Caki2 (cell line): ENCODE measurements at places on chromosomes 4 and X.

GRCh38 chrX:152925835-152926234, 28.0 kb downstream of the ZNF185 start:
- DNase-seq, result no peak

DNA sequence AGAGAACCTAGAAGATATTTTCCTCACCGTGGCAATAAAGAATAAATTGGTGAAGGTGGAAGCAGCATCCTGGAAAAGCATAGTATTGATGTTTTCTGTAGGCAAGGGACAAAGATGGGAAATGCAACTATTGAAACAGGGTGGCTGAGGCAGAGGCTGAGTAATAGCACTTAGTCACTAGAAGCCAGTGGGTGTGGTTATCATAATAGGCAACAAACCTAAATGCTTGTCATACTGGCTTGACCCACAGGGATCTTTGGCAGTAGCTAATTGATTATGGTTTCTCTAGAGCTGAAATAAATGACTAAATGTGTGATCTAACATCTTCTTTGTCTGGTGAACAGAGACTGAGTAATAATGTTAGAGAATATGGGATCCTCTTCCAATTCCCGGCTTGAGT, 353.6 kb upstream of the RPS6KA3 start:
- DNase-seq, result peak; percentile 23

GRCh38 chr4:112288455-112288854, 2.8 kb upstream of the TIFA start:
- DNase-seq, result no peak

GRCh38 chr4:154591890-154592289, 1.3 kb upstream of the FGA start:
- no peak for DNase-seq

DNA sequence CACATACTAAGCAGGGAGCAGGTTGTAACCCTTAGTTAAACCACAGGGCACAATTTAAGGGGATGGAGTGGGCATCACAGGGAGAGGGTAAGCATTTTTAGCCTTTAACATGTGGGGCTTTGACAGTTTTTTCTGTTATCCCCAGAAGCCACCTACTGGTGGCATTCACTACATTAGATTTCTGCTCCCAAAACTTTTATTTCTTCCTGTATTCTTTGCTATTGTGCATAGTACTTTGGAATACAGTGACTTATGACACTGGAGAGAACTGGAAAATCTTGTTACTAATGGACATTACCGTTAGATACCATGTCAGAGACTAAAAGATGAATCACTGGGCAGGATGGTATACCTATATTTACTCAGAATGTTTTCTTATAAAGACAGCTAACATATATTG, 7.3 kb downstream of the TRIM75 start:
- no peak for DNase-seq

GRCh38 chrX:40380655-40381488, 199.9 kb upstream of the ATP6AP2 start:
- no peak for DNase-seq

DNA sequence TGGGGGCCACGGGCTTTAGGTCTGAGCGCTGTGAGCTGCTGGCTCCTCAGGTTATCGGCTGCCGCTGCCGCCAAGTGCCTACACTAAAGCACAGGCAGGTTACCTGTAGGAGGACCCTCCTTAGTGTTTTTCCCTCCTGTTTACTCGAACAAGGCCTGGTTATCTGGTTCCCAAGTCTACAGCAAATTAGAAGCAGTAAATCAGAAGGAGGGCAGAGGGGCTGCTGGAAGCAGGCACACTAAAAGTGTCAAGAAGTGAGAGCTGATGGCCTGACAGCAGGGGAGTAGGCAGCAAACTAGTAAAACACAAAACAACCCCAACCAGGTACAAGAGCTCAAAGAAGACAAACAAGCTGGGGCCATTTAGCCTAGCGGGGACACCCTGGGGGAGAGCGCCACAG, 125.0 kb upstream of the PJA1 start:
- DNase-seq, result no peak

DNA sequence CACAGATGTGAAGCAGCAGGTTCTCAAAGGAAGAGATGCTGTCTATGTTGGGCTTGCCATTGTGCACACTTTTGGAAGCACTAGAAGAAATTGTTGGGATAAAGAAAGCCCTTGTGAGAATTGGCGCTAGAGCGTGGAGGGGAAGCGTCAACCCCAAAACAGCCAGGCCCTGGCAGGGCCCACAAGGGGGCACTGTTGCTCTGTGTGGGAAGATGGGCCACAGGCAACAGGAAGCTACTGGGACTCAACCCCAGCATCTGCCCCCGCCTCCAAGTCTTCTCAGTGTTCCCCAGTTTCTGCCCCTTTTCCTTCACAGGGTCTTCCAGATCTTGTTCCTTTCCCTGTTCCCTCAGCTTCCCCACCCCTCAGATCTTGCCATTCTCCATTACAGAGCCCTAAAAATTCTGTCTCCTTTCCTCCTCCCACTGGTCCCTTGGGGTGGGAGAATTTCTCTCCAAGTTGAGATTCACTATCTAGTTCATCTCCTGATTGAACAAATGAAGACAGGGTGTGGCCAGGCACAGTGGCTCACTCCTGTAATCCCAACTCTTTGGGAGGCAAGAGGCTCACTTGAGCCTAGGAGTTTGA, 85.5 kb downstream of the STARD8 start:
- no peak for DNase-seq

GRCh38 chr4:152728343-152728742, 48.5 kb upstream of the TMEM154 start:
- no peak for DNase-seq

DNA sequence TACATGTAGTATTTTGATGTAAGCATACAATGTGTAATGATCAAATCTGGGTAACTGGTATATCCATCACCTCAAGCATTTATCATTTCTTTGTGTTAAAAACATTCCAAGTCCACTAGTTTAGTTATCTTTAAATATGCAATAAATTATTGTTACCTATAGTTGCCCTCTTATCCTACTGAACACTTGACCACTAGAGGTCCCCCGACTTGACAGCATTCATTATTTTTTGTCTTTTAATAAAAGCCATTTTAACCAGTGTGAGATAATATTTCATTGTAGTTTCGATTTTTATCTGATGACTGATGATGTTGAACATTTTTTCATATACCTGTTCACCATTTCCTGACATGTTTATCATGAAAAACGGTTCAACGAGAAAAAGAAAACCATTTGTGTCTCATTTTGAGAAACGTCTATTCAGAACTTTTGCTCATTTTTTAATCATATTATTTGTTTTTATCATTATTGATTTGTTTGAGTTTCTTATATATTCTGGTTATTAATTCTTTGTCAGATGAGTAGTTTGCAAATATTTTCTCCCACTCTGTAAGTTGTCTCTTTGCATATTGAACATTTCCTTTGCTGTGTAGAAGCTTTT, 199.0 kb upstream of the CXXC4 start:
- DNase-seq, result no peak

DNA sequence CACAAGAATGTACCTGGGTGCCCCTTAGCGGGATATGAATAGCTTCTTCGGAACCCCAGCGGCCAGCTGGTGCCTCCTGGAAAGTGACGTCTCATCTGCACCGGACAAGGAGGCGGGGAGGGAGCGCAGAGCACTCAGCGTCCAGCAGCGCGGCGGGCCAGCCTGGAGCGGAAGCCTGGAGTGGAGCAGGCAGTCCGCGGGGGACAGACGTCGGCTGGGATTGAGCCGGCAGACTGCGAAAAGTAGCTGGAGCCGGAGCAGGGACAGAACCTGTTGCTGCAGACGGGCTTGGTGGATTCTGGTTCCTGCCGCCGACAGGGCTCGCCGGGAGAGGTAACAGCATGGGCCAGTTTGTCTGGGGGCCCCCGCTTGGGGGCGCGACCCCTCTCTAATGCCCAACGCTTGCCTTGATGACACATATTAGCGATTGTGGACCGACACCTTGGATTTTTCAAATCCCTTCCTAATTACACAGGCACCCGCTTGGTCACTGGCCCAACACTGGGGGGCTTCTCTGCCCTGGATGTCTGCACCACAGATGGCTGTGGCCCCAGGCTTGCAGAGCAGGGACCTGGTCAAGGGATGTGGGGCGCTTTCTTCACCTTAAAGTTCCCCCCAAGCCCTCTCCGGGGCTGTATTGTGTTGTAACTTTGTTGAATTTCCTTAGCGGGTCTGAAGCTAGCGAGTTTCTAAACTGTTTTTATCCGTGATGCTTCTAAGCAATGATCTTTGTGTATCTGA, at the start of gene NPFFR2:
NPFFR2 (plus strand) TSS at position 133 of the 741 bp plus-strand sequence. CDS start 96,592 bp downstream, outside the sequence.
- no peak for DNase-seq

- no peak for DNase-seq
These were observed 89.1 kb upstream of the TET2 start for GRCh38 chr4:105057370-105058105.

- no peak for DNase-seq
These were observed 15.7 kb downstream of the CCKAR start for GRCh38 chr4:26474551-26474950.

- DNase-seq, result peak; percentile 54
These were observed 20.3 kb downstream of the MEPE start for GRCh38 chr4:87853108-87853507.

DNA sequence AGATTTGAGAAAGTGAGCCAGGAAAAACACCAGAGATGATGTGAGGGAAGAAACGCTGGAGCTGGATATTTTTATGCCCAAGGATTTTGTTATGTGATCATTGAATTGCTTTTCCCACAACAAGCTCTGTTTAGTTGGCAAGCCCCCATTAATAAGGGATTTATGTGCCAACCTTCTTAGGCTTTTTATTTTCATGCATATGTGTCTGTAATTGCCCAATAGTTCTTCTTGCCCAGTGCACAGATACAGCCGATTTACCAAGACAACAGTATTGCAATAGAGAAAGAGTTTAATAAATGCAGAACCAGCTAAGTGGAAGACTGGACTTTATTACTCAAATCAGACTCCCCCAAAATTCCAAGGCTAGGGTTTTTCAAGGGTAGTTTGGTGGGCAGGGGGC, 57.7 kb downstream of the TRIM2 start:
- DNase-seq, result no peak
